ENCODE measurements at places on chromosomes 16 and 17.
A peak's percentile ranks its signal among the peaks of the same experiment; 100 is the strongest.

DNA sequence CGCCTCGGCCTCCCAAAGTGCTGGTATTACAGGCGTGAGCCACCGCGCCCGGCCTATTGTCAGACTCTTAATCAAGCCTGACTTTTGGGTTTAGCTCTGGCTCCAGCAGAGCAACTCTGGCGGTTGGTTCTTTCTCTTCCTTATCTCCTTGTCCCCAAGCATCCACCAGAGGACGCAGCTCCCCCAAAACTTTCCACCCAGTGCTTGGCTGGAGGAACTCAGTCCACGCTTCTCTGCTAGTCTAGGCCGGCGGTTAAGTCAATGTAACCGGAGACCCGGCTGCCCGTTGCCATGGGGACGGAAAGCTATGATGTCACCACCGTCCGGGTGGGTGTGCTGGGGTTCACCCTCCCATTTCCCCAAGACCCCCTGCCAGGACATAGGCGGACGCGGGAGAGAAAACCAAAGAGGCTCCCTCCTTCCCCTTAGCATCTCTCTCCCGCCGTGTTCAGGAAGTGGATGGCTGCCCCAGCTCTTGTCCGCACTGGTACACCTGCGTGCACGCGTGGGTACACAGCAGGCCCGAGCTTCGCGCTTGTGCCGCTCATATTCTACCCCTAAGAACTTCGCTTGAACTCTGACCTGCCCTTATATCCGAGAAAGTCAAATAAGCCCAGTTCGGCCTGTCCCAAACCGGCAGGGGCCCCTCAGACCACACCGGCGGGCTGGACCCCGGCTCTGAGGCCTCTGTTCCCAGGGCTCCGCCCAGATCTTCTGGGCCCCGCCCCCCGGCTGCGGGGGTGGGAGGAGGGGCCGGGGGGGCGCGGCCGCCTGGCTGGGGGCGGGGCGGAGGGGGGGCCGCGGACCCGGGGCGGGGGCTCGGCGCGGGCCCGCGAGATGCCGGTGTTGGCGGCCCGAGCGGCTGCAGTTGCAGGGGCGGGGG lies at the start of gene RND2:
RND2 (plus strand) TSS at position 825 of the 883 bp plus-strand sequence. CDS start 117 bp downstream, outside the sequence.
- peak; percentile 89 for DNase-seq

DNA sequence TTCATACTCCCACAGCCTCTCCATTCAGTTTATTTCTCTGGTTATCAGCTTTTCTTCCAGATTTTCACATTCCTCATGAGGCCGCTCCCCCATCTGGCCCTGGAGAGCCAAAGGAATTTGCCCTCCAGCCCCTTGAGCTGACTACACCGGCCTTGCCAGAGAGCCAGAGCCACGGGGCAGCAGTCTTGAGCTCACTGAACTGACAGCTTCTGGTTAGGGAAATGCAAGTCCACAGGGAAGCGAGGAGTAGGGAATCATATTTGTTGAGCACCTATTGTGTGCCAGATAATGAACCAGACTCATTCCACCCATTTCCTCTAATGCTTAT lies 102.4 kb downstream of the ABCC12 start:
- DNase-seq = peak; percentile 36

- no peak for DNase-seq
These were observed 63.4 kb downstream of the ANKRD11 start for GRCh38 chr16:89426736-89427530.

- no peak for DNase-seq
These were observed 670.1 kb upstream of the CA10 start for GRCh38 chr17:52828621-52829020.

DNA sequence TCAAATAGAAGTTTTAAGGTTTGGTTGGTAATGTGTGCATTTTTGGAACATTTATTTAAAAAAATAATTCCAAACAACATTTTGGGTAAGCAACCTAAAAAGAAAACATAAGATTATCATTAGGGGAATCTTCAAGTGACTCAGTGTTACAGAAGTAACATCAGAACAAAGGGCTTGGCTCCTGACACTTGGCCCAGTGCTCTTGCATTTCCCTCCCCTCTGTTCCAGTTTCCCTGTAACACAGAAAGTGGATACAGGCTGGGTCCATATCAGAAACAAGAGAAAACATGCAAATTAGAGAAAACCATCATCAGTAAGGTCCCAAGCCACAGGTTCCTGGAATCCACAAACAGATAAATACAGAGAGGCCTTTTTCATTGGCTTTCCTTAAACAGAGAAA lies 40.1 kb downstream of the SKAP1 start:
- DNase-seq = no peak

DNA sequence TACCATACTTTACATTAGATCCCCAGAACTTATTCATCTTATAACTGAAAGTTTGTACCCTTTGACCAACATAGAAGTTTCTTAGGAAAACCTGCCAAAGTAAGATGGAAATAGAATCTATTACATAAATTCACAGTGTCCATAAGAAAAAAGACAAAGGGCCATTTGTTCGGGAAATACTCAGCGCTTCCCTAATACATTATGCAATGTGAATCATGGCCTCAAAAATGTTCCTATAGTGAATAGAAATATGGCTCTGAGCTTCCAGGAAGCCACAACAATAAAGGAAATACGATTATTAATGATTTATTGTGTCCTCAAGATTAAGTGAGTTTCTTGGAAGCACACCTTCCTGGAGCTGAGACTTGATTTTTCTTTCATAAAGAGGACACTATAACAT lies 51.5 kb downstream of the GPRC5B start:
- no peak for DNase-seq

- DNase-seq = no peak
These were observed 1860.3 kb downstream of the TP53TG3F start for GRCh38 chr16:35319536-35320192.

Data from glutamatergic neuron (in vitro differentiated cells).